ENCODE measurements at places on chromosomes 7 and 10.

GRCh38 chr10:131838966-131839742 lies 61.7 kb upstream of the PPP2R2D start:
- no peaks in the 10 kb centered on the region for H3K27me3 ChIP-seq
- no peaks in the 10 kb centered on the region for H3K4me1 ChIP-seq
- H3K27ac ChIP-seq, result no peak overlapping the region
- no peaks in the 10 kb centered on the region for H3K36me3 ChIP-seq
- H3K4me3 ChIP-seq, result no peak overlapping the region

GRCh38 chr7:147894271-147894670 lies 696.3 kb upstream of the C7orf33 start:
- no peaks in the 10 kb centered on the region for H3K4me1 ChIP-seq
- no peak overlapping the region for H3K27ac ChIP-seq
- DNase-seq, result no peak

GRCh38 chr7:108653526-108653925 lies 83.9 kb downstream of the DNAJB9 start:
- H3K4me3 ChIP-seq, result no peak overlapping the region
- DNase-seq, result no peak
- no peak overlapping the region for H3K27ac ChIP-seq
- no peaks in the 10 kb centered on the region for H3K27me3 ChIP-seq

- no peak for DNase-seq
- H3K4me3 ChIP-seq, result no peak overlapping the region
- H3K4me1 ChIP-seq, result peaks cover 20% of the 10 kb centered on the region
- H3K27ac ChIP-seq, result peak overlapping the region; percentile 82
- H3K27me3 ChIP-seq, result no peaks in the 10 kb centered on the region
These were observed 10.0 kb downstream of the WBP1L start for GRCh38 chr10:102753718-102754117.

GRCh38 chr7:73936967-73937366 lies 76.0 kb downstream of the TMEM270 start:
- no peak for DNase-seq
- H3K27me3 ChIP-seq, result no peaks in the 10 kb centered on the region
- no peaks in the 10 kb centered on the region for H3K36me3 ChIP-seq
- H3K27ac ChIP-seq, result no peak overlapping the region
- H3K4me3 ChIP-seq, result no peak overlapping the region

DNA sequence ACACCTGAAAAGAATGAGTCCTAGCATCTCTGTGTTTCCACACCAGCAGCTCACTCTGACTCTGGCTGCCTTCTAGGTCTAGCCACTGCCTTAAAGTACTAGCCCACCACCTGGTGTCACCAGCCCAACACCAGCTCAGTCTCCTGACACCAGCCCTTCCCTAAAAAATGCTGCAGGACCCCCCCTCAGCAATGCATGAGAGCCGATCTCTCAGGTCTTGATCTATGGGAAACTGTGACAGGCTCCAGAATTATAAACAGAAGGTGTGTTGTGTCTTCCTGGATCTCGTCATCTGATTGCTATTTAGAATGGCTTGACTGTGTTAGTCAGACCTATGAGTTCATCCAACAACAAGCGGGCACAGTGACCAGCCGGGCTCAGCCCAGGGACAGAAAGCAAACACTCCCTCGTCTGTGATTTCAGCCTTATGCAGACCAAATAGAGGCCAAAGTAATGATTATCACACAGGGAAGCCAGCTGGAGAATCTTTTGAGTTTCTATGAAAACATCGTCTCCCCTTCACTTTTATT lies 66.6 kb downstream of the CUBN start:
- H3K36me3 ChIP-seq, result no peaks in the 10 kb centered on the region
- H3K27me3 ChIP-seq, result no peaks in the 10 kb centered on the region
- H3K4me1 ChIP-seq, result no peaks in the 10 kb centered on the region
- peak; percentile 36 for DNase-seq
- peak overlapping the region; percentile 79 for H3K27ac ChIP-seq
- no peak overlapping the region for H3K4me3 ChIP-seq

GRCh38 chr7:16422103-16422435 lies 731 bp upstream of the CRPPA start:
- H3K4me3 ChIP-seq, result no peak overlapping the region
- no peak for DNase-seq
- H3K36me3 ChIP-seq, result no peaks in the 10 kb centered on the region
- H3K27ac ChIP-seq, result peak overlapping the region; percentile 95

- H3K4me1 ChIP-seq, result no peaks in the 10 kb centered on the region
- H3K4me3 ChIP-seq, result no peak overlapping the region
- H3K27me3 ChIP-seq, result peaks cover 9% of the 10 kb centered on the region
- H3K27ac ChIP-seq, result no peak overlapping the region
- H3K36me3 ChIP-seq, result no peaks in the 10 kb centered on the region
These were observed 23.9 kb upstream of the GRID1 start for GRCh38 chr10:86390337-86391120.

GRCh38 chr7:35021445-35021844 lies 15.8 kb downstream of the DPY19L1 start:
- H3K36me3 ChIP-seq, result no peaks in the 10 kb centered on the region
- no peak overlapping the region for H3K4me3 ChIP-seq
- no peak for DNase-seq
- H3K4me1 ChIP-seq, result no peaks in the 10 kb centered on the region
- no peak overlapping the region for H3K27ac ChIP-seq

DNA sequence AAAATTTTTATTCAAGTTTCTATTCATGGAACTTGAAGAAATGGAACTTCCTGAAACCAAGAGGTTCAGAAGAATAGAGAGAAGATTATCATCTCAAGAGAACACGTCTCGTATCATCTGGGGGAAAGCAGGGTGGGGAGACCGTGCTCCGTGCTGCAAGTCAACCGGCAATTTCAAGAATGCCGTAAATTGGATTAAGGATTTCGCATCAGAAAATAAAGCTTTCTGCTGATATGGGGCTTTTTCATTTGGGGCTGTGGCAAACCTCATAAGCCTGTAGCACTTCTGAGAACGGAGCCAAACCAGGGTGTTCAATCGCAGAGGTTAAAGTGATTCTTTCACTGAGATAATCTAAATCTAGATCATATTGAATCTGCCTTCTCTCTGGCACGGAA lies 150.1 kb upstream of the NPS start:
- H3K4me3 ChIP-seq, result no peak overlapping the region
- no peak for DNase-seq
- H3K36me3 ChIP-seq, result no peaks in the 10 kb centered on the region
- H3K27me3 ChIP-seq, result no peaks in the 10 kb centered on the region

DNA sequence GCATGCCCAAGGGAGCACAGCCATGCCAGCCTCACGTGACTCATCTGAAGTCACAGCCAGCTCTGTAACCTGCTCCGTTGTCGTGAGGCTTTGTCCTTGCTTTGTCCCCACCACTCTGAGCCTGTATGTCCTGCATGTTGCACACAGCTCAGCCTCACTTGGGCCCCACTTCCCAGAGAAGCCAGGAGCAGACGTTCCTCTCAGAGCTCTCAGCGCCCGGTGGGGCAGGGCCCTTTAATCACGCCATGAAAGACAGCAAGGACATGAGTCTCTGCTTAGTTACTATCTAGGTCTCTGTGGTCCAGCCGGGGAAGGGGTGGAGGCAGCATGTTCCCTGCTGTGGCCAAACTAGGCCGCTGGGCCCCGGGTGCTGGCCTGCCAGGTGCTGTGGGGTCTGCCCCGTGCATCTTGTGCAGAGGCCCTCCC lies 127.4 kb upstream of the FAM20C start:
- no peak overlapping the region for H3K27ac ChIP-seq
- no peak overlapping the region for H3K4me3 ChIP-seq
- H3K36me3 ChIP-seq, result no peaks in the 10 kb centered on the region
- H3K4me1 ChIP-seq, result no peaks in the 10 kb centered on the region
- no peak for DNase-seq

Measured in uterus (tissue), 4 donors.